Mucosa of gallbladder (tissue), 1 donor: ENCODE measurements at places on chromosomes 2 and 18.

GRCh38 chr2:62140426-62141141 is 55.3 kb upstream of the B3GNT2 start:
- DNase-seq, result no peak

GRCh38 chr2:210162466-210163124 is 8.6 kb downstream of the KANSL1L start:
- DNase-seq, result no peak

GRCh38 chr2:188813315-188813714 is 160.9 kb upstream of the COL3A1 start:
- DNase-seq, result no peak

DNA sequence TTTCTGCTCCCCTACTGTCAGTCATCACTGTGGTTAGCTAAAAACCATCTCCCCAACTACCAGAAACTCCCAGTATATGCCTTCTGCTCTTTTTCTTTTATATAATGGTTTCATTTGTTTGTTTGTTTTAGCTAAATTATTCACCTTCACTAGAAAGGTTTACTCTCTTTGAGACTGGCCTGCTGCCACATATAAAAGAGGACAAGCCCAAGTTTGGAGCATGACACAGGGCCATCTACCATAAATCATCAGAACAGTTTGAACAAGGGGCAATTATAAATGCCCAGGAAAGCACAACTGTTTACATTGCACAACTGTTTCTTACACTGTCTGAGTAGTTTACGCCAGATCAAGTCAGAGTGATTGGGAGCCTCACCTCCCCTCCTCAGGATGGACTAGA is 471.0 kb upstream of the PIK3C3 start:
- no peak for DNase-seq

DNA sequence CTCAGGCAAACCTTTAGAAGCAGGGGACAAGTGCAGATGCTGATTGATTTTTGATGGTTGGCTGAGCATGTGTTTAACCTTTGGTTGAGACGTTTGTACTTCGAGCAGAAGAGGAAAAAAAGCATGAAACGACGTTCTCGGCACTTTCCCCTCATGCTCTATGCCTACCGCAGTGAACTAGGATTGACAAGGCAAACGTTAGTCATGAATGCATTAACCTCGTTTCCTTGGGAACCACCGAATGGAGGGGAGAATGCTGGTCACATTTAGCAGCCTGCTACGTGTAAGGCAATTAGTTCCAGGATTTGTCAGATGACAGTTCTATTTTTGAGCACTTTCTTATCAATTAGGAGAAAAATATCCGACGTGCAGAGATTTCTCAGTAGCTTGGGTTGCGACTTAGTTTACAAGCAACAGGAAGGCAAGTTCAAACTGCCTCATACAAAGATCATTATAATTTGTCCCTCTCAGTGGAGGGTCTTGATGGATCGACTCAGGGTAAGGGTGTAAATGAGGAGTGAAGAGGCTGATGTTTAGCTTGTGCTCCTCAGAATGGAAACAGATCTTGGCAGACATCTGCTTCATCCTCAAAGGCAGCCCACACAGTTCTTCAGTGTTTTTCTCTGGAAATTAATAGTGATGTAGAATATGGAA is 47.4 kb upstream of the GPR45 start:
- DNase-seq, result no peak

GRCh38 chr2:7861910-7862702 is 819.8 kb upstream of the ID2 start:
- DNase-seq, result no peak

GRCh38 chr2:99864561-99865553 is 277.5 kb downstream of the AFF3 start:
- no peak for DNase-seq

GRCh38 chr2:11212645-11213044 is 57.4 kb downstream of the SLC66A3 start:
- DNase-seq, result no peak

DNA sequence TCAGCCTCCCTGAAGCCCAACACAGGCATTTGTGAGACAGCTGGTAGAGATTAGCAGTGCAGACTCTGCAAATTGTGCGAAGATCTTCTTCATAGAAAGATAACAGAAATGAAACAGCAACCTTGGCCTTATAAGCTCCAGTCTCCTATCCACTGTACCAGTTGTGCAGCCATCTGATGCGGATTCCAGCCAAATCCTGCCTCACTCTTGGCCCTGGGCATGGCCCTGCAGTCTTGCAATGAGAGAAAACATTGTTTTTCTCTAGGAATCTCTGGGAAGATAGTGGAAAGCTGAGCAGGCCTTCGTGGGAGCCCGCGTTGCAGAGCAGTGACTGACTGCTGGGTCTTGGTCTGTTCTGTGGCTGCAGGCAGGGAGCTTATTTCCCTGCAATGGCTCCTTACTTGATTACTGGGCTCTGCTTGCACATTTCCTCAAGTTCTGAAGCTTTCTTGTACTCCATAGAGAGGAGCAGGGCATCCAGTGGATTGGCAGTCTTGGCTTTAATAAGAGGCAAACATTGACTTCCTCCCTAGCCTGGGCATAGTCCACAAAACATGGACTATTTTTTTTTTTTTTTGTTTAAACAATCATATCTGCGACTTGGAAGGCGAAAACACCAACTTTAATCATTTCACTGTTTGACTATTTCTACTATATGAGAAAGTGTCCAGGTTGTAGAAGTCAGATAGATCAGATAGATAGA is 193.0 kb downstream of the ACTR3 start:
- peak; percentile 19 for DNase-seq

GRCh38 chr2:112772322-112772721 is 7.9 kb upstream of the CKAP2L start:
- no peak for DNase-seq

DNA sequence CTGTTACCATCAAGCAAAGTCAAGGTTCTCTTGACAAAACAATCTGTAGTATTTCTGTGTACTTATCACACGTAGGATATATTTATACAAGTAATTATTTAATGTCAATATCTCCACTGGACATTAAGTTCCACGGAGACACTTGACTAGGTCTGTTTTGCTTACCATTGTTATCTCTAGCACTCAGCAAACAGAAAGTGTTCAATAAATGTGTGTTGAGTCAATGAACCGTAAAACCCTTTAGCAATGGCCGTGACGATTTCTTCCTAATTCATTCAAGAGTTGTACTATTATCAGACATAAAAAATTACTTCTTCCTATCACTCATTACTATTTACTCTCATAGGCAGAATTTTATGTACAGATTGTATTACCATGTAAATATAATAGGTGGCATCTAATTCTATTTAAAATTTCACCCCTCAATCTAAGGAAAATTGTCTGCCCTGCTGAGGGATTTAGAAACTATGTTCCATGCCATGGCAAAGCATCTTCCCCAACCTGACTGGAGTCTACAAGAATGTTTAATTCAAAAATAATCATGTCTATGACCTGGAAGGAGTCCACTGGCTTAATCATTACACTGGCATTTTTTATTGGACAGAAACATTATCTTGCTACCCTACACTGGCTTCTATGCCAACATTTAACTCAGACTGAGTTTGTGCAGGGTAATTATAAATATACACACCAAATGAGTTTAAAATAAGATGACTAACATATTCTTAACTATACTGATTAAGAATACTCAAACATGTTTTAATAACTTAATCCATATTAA is 301.9 kb downstream of the ZEB2 start:
- DNase-seq, result no peak

- no peak for DNase-seq
These were observed 453.7 kb downstream of the SLC4A3 start for GRCh38 chr2:220081171-220081570.

- no peak for DNase-seq
These were observed 355.6 kb downstream of the NBAS start for GRCh38 chr2:15205562-15205961.

- no peak for DNase-seq
These were observed 70.9 kb upstream of the TMEM87B start for GRCh38 chr2:111984213-111984604.

- DNase-seq, result no peak
These were observed 322.8 kb downstream of the RIT2 start for GRCh38 chr18:42792731-42793130.

DNA sequence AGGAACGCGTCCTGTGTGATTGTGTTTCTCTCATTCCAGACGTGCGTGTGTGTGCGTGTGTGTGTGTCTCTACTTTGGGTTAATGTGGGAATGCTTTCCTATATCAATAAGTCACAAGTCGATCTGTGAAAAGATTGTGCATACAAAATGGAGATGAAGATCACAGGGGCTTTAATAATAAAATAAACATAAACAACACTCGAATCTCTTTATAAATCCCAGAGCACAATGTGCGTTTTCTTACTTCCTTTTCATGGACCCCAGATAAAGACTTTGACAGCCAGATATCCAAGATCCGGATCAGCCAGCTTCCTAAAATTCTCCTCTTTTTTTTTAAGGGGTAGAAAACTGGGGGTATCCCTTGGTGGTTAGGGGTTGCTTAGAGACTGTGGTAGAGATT is 4.7 kb downstream of the PAX8 start:
- no peak for DNase-seq

GRCh38 chr18:11091746-11092145 is 57.6 kb downstream of the PIEZO2 start:
- no peak for DNase-seq

DNA sequence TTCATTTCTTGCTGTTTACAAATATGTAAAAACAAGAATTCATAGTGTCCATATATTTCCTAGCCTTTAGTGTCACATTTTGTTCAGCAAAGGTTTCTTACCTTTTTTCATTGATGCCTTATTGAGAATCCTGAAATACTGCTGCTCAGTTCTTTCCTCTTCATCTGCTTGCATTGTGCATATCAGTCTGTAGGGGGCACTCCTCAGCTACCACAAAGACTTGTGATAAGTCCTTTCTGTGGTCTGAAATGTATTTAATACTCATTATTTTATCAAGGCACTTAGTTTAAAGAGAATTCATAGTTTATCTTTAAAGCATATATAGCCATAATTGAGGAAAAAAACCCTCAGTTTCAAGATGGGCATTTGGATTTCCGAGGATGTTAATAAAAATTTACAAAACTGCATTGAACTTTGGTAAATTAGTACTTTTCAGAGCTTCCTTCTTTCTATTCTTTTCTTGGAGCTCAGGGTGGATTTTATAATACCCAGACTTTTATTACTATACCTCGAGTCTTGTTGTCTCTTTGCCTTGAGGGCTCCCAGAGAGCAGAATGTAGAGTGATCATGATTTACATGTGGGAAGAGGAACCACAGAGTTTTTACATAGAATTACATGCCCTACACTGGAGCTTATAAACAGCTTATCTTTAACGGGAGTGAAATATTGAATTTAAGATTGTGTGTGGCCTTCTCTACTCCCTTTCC is 570.1 kb downstream of the PLCL1 start:
- peak; percentile 46 for DNase-seq

- no peak for DNase-seq
These were observed 464 bp upstream of the SESTD1 start for GRCh38 chr2:179265082-179265510.

DNA sequence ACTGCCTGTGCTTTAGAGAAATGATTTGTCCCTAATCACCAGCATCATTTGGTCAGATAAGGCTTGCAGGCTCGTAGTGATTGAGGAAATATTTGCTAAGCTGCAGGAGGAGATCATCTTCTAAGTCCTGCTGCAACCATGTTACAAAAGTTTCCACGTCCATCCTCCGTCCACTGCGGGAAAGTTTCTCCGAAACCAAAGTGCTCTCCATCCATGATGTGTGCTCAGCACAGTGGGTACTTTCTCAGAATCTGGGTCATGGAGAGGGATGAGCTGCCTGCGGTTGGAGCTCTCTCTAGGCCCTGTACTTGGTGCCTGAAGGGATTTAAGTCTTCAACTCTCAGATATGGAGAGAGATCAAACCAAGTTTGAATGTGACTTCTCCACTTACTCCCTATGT is 39.3 kb downstream of the IL1RL2 start:
- DNase-seq, result no peak

- DNase-seq, result no peak
These were observed 23.1 kb downstream of the ST3GAL5 start for GRCh38 chr2:85865539-85866164.

GRCh38 chr2:158255257-158255656 is 153.6 kb downstream of the UPP2 start:
- DNase-seq, result no peak

DNA sequence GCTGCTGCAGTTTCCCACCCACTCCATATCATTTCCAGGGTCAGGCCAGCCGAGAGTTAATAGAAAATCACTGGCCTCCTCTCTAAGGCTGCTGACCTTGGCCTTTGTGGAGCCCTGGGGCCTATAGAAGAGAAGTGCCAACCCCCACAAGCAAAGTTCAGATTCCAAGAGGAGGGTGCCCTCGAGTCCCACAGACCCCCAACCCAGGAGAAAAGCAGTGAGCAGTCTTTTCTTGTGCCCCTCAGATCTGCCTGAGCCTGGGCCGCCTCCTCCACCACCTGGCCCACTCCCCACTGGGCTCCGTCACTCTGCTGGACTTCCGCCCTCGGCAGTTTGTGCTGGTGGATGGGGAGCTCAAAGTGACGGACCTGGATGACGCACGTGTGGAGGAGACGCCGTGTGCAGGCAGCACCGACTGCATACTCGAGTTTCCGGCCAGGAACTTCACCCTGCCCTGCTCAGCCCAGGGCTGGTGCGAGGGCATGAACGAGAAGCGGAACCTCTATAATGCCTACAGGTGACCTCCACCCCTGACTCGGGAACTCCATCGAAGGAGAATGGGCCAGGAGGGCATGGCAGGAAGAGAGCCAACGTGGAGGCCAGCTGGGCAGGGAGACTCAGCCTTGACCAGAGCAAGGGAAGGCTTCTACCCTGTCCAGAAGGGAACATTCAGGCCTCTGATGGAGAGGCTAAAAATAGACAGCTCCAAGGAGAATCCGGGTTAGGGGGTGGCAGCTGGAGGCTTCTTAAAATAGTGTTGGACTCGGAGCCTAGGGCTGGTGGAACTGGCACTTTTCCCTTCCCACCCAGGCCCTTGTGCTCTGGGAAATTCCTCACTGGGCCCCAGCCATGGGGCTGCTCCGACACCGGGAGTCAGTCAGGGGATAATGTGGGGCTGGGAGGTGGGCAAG is 6.2 kb downstream of the PKDCC start:
- peak; percentile 40 for DNase-seq

DNA sequence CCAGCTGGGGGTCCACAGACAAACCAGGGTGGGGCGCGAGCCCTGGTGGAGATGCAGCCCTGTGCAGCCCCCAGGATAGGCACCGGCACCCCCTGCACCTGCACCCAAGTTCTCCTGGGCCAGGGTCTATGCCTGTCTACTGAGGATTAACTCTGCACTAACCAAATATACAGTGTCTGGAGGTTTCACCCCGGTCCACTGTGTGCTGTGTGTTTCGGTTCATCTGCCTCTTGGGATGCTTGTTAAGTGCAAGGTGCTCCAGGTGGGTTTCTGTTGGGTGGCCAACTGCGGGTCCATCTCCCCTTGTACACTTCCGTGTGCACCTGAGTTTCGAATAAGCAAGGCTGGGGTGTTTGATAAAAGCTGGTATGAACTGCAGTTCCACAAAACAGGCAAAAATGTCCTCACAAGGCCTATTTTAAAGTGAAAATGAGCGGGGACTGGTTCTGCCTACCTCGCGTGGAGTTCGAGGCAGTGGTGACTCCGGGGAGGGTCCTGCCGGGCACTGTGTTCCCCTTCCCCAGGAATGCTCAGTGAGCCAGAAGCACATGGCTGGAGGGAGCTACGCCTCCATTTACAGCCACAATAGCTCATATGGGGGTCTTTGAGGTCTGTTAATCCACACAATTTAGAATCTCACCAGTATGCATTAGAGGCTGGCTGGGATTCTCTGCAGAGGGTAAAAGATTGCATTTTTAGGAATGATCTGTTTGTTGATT is 70.7 kb downstream of the EDAR start:
- DNase-seq, result no peak
